ENCODE measurements at places on chromosomes 6 and 20.

- DNase-seq = no peak
These were observed 63.7 kb downstream of the MTFR2 start for GRCh38 chr6:136186363-136186762.

DNA sequence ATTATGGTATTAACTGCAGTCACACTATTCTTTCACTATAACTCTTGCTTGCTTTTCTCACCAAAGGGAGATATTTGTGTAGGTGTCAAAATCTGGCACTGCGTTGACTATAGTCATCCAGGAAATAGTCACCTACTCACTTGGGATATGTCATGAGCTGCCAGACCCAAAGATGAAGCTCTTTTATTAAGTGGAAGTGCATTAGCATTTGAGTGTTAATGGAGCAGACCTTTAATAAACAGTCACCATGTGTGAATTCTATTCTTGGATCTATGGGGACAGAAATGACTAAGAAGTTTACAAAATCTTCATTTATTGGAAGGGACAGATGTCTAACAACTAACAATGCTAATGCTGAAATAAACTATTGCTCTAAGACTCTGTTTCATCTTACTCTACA, 130.1 kb upstream of the NEDD9 start:
- no peak for DNase-seq

DNA sequence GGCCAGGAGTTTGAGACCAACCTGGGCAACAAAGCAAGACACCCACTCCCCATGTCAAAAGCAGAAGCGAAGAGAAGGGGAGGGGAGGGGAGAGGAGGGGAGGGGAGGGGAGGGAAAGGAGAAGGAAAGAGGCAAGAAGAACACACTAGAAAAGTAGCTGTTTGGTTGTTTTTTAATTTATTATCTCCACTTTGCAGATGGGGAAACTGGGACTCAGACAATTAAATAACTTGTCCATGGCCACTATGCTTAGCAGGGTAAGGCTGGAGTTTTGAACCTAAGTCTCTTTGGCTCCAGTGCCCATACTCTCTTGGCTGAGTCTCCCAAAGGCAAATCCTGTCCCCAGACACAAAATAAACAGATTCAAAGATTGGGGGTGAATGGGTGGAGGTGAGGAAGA, 12.4 kb upstream of the GHRH start:
- no peak for DNase-seq

- no peak for DNase-seq
These were observed 68.4 kb downstream of the PCSK2 start for GRCh38 chr20:17295151-17295726.

- no peak for DNase-seq
These were observed 21.7 kb downstream of the GFOD1 start for GRCh38 chr6:13465734-13466133.

GRCh38 chr20:17992847-17993513, 24.2 kb downstream of the MGME1 start:
- no peak for DNase-seq

DNA sequence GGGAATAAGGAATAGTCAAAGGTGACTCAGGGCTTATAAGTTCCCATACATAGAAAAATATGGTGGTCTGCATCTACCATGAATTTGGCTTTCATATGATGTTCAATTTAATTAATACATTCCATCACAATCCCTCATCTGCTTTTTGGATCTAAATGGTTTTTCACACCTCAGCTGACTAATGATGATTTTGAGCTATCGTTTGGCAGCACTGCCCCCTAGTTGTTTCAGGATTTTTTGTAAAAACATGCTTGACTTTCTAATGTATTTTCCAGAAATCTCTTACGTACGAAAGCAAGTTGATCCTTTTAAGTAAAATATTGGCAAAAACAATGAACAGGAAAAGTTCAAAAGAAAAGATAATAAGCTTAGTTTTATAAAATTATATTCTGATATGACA, 408.6 kb upstream of the ADGRB3 start:
- no peak for DNase-seq

DNA sequence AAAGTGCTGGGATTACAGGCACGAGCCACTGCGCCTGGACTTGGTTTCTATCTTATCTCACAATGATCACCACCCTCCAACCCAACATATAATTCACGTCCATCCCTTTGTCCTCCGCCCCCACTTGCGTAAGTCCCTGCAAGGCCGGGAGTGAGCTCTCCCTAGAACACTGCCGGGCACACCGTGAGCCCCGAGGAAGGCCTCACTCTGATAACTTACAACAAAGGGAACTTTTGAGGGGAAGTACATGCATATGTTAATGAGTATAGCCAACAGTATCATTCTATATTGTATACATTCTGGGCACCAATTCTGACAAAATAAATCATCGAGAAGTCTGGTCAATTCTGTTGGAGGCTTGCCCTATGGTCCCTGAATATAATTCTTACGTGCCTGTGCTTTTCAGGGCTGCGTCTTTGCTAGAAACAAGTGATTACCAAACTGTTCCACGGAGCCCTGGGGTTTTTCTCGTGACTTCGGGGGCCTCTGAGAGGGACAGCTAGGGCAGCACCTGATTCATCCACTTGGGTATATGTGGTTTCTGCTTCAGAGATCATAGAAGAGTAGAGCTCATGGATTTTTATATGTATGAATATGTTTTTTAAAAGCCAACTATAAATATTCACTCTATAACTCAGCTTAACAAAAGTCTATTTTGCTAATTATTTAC, 469.8 kb upstream of the AGPAT4 start:
- DNase-seq = no peak

- DNase-seq = no peak
These were observed 16.1 kb upstream of the SCGN start for GRCh38 chr6:25635886-25636317.

GRCh38 chr6:166076625-166077024, 91.0 kb downstream of the TBXT start:
- DNase-seq = no peak

DNA sequence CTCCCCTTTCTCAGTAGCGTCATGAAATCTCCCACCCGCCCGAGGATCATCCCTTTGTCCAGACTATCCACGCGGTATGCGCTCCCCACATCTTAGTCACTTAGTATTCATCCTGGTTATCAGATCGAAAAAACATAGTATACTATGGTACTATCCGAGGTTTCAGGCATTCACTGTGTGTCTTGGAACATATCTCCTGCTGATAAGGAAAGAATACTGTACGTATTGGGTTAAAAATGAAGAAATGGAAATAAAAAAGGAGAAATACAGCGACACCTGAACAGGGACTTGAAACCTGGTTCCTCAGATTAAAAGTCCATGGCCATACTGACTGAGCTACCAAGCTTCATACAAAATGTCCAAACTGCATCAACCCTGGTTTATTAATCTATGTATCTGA, 14.0 kb downstream of the HMGN4 start:
- DNase-seq = no peak

GRCh38 chr6:148144917-148145521, 197.6 kb upstream of the SASH1 start:
- DNase-seq = no peak

- no peak for DNase-seq
These were observed 164.0 kb downstream of the SOBP start for GRCh38 chr6:107653861-107654394.

DNA sequence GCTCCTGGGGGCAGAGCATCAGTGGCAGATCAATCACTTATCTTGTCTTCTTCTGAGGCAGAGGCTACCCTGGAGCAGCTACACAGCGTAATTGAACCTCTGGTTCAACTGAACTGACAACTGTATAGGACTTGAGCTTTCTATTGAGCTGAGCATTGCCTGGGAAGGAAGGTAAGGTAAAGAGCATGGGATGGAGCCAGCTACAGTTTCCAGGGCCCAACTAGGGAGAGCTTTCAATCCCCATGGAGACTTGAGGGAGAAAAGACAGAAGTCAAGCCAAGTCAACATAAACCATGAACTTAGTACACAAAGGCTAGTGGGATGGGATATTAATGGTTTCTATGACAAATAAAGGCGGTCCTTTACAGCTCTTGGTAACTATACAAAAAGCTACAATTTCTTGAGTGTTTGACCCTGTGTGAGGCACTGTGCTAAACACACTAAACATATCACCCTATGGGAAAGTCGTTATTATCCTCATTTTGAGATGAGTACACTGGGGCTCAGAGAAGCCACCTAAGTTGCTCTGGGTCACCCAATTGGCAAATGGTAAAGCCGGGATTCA, 140.7 kb upstream of the SLC22A23 start:
- no peak for DNase-seq

DNA sequence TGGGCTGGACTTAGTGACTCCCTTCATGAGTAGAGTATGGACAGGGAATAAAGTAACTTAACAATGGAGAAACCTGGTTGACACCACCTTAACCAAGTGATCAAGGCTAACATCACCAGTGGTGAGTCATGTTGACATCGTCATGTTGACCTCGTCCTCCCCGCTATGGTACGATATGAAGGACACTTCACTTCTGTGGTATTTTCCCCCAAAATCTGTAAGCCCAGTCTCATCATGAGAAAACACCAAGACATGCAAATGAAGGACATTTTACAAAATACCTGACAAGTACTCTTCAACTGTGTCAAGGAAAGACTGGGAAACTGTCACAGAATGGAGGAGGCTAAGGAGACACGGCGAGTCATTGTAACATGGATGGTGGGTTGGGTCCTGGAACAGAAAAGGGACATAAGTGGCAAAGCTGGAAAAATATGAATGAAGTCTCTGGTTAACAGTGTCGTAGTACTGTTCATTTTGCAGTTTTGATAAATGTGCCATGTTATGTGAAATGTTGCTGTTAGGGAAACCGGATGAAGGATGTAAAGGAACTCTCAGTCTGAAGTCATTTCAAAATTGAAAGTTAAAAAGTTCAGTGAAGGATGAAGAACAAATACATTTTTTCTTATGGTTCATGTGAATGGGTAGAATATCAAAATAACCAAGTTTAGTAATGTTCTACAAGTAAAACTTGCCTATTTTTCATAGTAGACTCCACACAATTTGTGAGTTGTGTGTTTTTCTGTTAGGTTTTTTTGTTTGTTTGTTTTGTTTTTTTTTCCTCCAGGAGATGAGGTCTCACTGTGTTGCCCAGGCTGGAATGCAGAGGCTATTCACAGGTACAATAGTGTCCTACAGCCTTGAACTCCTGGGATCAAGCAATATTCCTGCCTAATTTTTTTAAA, 247.5 kb downstream of the TMEM242 start:
- no peak for DNase-seq

DNA sequence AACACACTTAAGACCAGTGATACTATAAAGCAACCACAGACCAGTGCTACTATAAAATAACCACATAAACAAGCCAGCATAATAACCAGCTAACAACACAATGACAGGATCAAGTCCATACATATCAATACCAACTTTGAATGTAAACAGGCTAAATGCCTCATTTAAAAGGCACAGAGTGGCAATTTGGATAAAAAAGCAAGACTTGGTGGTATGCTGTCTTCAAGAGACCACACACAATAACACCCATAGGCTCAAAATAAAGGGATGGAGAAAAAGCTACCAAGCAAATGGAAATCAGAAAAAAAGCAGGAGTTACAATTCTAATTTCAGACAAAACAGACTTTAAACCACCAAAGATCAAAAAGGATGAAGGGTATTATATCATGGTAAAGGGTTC, 19.8 kb upstream of the ELOVL4 start:
- no peak for DNase-seq

- no peak for DNase-seq
These were observed 90.5 kb upstream of the THBS2 start for GRCh38 chr6:169343886-169344749.

DNA sequence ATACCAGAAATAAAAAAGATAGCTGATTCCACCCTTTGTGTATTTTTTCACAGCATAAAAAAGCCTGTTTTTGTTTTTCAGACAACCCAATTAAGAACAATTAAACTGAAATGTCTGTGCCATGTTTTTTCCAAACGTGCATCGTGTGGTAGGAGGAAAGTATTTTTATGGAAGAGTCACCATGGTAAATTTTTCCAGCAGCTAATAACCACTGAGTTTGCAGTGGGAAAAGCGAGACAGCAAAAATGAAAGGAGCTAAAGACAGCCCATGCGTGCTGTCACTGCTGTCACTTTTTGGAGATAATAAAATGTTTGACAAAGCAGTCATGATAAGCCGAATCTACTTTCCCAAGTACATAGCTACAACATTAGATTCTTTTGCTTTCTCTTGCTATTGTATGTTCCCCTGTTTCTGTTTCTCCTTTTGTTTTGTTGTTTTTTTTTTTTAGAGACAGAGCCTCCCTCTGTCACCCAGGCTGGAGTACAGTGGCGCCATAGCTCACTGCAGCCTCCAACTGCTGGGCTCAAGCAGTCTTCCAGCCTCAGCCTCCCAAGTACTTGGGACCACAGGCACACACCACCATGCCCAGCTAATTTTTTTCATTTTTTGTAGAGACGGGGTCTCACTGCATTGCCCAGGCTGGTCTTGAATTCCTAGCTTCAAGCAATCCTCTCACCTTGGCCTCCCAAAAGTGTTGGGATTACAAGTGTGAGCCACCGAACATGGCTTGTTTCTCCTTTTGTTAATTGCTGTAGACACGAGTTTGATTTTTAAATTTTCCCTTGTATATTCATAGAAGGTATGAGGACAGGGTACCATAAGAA, 261.3 kb downstream of the TMEM242 start:
- DNase-seq = no peak

Data from stimulated activated CD4-positive, alpha-beta T cell treated with anti-CD3 and anti-CD28 coated beads, Interleukin-1b, Interleukin-23, amount 100 ng/mL, for 1 hour (primary cell).